Spleen (tissue), 13 donors: ENCODE measurements at places on chromosomes 16 and 17. TPM values are rescaled to one million over a fixed set of nuclear protein-coding genes. Genes with fewer than 3 reads are reported as not detected.

RHBDF2 gene
- 144 TPM for total RNA-seq

SREBF1 gene
- 50.1 TPM for total RNA-seq

FAM83G gene
- 4.5 TPM for total RNA-seq

CDRT15 gene
- total RNA-seq = not detected

ACBD4 gene
- total RNA-seq = 24.6 TPM

EXOC3L1 gene
- total RNA-seq = 47.9 TPM

KIF2B gene
- not detected for total RNA-seq

C17orf50 gene
- total RNA-seq = not detected

HBA1 gene
- total RNA-seq = 506 TPM

P2RX1 gene
- 21.5 TPM for total RNA-seq

GPT2 gene
- total RNA-seq = 4.1 TPM

PRR35 gene
- total RNA-seq = not detected

SPEM3 gene
- total RNA-seq = not detected

HNF1B gene
- total RNA-seq = not detected
